H1 (cell line): ENCODE measurements at places on chromosomes 12 and 14. TPM values are rescaled to one million over a fixed set of nuclear protein-coding genes. Genes with fewer than 3 reads are reported as not detected.

The AHNAK2 gene
- 1.5 and 2.0 TPM in 2 replicates for total RNA-seq

The SYCP3 gene
- total RNA-seq: 0.07 TPM in 1 of 2 replicates, not detected in the other

The GZMH gene
- not detected in 2 replicates for total RNA-seq

The FBLN5 gene
- total RNA-seq: 3.5 and 4.2 TPM in 2 replicates

The IL23A gene
- total RNA-seq: 1.4 and 2.3 TPM in 2 replicates

The C3AR1 gene
- not detected in 2 replicates for total RNA-seq

The RPL10L gene
- total RNA-seq: not detected in 2 replicates

The TC2N gene
- total RNA-seq: 34.2 and 36.2 TPM in 2 replicates

The KLRC2 gene
- not detected in 2 replicates for total RNA-seq

The TNFAIP2 gene
- 28.3 and 33.3 TPM in 2 replicates for total RNA-seq

The TDRD9 gene
- total RNA-seq: not detected in 2 replicates

The MAP3K9 gene
- 23.7 and 24.7 TPM in 2 replicates for total RNA-seq

The KRT3 gene
- not detected in 2 replicates for total RNA-seq

The CYP27B1 gene
- total RNA-seq: 2.3 and 3.3 TPM in 2 replicates

The NELL2 gene
- 50.6 and 54.2 TPM in 2 replicates for total RNA-seq

The PKP2 gene
- total RNA-seq: 44.2 and 44.8 TPM in 2 replicates

The PRH1 gene
- 4.3 and 6.5 TPM in 2 replicates for total RNA-seq

The POTEG gene
- not detected in 2 replicates for total RNA-seq

The FAM90A1 gene
- total RNA-seq: 0.13 TPM in 1 of 2 replicates, not detected in the other

The TCHP gene
- total RNA-seq: 4.5 TPM in 2 replicates

The KRT81 gene
- total RNA-seq: not detected in 2 replicates

The RNASE11 gene
- total RNA-seq: not detected in 2 replicates

The PRIMA1 gene
- 3.9 and 4.5 TPM in 2 replicates for total RNA-seq

The SLCO1B1 gene
- total RNA-seq: 0.13 TPM in 1 of 2 replicates, not detected in the other

The POTEM gene
- total RNA-seq: not detected in 2 replicates

The CCDC184 gene
- total RNA-seq: 2.2 and 2.5 TPM in 2 replicates

The SCN8A gene
- total RNA-seq: 10.7 and 12.0 TPM in 2 replicates

The CD9 gene
- 164 and 168 TPM in 2 replicates for total RNA-seq

The CLSTN3 gene
- 19.9 and 20.4 TPM in 2 replicates for total RNA-seq

The TOMM20L gene
- not detected in 2 replicates for total RNA-seq
